Esophagus squamous epithelium (tissue), 5 donors: ENCODE measurements at places on chromosomes 7 and 10.

- DNase-seq = no peak
Measured at GRCh38 chr7:50531928-50532327, 33.3 kb downstream of the DDC start.

DNA sequence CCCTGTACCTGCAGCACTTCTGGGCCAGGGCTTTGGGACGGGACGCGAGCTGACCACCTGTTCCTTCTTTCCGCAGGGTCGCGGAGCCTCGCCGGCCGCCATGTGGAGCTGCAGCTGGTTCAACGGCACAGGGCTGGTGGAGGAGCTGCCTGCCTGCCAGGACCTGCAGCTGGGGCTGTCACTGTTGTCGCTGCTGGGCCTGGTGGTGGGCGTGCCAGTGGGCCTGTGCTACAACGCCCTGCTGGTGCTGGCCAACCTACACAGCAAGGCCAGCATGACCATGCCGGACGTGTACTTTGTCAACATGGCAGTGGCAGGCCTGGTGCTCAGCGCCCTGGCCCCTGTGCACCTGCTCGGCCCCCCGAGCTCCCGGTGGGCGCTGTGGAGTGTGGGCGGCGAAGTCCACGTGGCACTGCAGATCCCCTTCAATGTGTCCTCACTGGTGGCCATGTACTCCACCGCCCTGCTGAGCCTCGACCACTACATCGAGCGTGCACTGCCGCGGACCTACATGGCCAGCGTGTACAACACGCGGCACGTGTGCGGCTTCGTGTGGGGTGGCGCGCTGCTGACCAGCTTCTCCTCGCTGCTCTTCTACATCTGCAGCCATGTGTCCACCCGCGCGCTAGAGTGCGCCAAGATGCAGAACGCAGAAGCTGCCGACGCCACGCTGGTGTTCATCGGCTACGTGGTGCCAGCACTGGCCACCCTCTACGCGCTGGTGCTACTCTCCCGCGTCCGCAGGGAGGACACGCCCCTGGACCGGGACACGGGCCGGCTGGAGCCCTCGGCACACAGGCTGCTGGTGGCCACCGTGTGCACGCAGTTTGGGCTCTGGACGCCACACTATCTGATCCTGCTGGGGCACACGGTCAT, 13.3 kb downstream of the GPR146 start:
- DNase-seq = no peak

- DNase-seq = no peak
Measured at GRCh38 chr10:102413053-102413705, 5.4 kb downstream of the PSD start.

DNA sequence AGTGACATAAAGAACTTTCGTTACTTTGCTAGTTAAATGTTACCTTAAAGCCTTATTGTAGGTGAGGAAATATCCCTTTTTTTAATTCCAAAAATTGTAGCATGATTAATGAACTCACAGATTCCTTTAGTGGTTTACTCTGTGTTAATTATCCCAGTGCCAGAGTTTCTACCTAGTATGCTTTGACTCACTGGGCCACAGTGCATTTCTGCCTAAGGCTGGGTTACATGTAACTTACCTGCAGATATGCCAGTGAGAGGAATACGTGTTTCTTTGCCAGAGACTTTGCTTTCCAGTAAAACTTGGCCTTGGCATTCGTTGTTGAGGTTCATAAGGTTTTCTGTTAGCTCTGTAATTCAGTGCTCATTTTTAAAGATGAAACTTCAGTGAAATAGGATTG, 380.8 kb upstream of the LRGUK start:
- DNase-seq = no peak

DNA sequence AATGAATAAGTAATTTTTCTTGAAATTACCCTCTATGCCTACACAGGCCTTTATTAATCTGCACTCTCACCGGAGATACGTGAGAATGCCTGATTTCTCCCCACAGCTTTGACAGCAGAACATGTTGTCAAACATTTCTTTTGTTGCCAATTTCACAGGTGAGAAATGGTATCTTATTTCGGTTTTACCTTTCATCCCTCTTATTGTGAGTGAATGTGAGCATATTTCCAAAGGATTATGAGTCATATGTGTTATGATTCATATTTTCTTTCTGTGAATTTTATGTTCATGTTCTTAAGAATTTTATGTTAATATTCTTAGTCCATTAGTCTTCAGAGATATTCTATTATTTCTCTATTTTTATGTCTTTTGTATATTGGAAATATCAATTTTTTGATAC, 965.1 kb downstream of the CCSER2 start:
- DNase-seq = no peak

DNA sequence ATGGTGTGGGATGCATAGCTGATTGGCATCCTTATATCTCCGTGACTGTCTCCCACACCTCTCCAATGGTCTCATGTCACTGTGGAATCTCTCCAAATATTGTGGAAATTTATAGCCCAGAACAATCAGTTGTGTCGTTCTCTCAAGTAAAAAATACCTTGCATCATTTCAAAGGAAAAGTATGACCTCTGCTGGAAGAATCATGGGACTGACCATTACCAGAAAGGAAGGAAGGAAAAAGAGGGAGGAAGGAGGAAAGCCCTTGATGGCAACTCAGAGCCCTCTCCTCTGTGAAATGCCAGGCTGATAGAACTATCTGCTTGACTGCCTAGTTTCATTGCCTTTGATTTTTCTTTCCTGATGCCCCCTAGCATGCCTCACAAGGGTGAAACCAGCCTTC, 76.3 kb downstream of the FOXI2 start:
- DNase-seq = no peak

- no peak for DNase-seq
Measured at GRCh38 chr7:76206633-76207032, 4.9 kb downstream of the SRRM3 start.

DNA sequence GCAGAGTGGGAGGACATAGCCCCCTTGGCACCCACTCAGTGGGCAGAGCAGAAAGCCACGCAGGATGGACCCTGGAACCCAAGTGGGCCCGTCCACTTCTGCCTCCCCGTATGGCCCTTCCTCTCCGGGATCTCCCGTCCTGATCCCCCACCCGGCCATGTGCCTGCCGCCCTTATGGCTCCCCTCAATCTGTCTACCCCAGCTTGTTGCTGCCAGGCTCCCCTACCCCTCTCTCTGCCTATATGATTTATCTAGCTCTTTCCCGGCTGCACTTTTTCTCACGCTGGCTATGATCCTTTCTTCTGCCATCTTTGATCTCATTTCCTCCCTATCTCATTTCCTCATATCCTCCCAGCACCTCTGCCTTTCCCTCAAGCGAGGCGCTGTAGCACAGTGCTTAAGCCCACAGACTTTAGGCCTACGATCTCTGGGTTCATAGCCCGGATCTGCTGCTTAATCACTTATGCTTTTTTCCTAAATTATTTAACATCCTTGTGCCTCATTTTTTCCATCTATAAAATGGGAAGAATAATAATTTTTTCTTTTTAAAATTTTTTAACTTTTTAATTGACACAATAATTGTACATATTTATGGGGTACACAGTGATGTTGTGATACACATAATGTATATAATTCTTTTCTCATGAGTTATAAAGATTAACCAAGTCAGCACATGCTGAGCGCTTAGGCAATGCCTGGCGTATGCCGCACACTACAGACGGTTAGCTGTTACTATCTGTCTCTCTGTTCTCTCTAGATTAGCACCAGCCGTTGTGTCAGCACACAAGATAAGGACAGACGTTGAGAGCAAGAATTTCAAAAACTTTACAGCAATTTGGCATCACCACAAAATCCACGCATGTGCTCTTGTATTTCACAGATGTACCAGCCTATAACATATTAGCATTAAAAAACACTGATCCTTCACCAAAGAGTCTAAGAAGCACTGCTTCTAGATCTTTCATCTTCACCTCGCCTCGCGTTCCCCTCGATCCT, 18.1 kb downstream of the KCNH2 start:
- DNase-seq = no peak

GRCh38 chr10:22324413-22324812, 3.5 kb downstream of the BMI1 start:
- DNase-seq = no peak

GRCh38 chr7:42692621-42693020, 219.2 kb downstream of the C7orf25 start:
- DNase-seq = no peak

- no peak for DNase-seq
Measured at GRCh38 chr10:35594115-35595079, 10.7 kb upstream of the GJD4 start.

GRCh38 chr7:124246262-124246863, 213.5 kb upstream of the TMEM229A start:
- DNase-seq = no peak

GRCh38 chr7:151821806-151822540, 54.9 kb downstream of the PRKAG2 start:
- no peak for DNase-seq

- no peak for DNase-seq
Measured at GRCh38 chr7:77525231-77525630, 11.9 kb upstream of the PTPN12 start.

DNA sequence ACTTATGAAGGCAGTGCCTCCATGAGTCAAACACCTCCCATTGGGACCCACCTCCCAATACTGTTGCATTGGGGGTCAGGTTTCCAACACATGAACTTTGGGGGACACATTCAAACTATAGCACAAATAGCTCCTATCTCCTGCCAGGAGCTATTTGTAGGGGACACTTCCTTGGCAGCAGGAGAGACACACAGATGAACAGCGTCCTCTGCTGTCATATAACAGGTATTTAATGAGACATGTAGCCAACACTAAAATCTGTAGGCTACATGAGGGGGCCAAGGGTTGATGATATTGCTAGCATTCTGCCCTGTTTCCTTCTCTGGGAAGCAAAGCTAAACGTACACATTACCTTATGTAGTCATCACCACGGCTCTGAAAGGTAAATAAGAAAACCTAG, 2.6 kb upstream of the GPR26 start:
- DNase-seq = no peak

- no peak for DNase-seq
Measured at GRCh38 chr7:50119815-50120637, 27.0 kb upstream of the ZPBP start.

DNA sequence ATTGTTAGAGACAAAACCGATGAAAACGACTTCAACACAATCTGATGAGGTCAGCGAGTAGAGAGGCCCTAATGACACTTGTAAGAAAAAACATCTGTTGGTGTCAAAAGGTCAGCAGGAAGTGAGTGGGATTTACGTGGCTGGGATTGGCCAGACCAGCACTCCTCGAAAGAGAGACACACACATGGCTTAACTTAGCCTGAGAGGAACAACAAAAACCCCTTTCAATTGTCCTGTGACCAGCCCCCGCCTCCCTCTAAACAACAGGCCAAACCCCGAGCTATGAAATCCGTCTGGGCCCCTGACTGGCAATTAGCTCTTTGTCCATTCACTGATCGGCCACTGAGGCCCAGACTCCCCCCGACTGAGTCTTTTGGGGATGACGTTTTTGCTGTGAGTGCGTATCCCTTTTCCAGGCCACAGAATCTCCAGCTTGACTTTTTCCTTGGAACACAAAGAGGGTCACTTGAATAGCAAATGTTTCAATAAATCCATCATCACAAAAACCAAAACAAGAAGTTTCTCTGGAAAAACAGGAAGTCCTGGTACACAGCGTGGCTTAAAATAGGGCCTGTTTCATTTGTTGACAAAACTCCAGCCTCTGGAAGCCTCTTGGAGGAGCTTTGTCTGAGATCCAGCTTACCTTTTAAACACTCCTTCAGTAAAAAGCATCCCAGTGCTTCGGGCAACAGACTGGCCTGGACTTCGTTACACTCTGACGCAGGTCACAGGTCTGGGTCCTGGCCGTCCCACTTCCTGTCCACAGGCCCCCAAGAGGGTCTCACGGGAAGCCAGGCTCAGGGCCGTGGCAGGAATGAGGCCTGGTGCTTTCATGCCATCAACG, 103.0 kb downstream of the CTBP2 start:
- DNase-seq = no peak

DNA sequence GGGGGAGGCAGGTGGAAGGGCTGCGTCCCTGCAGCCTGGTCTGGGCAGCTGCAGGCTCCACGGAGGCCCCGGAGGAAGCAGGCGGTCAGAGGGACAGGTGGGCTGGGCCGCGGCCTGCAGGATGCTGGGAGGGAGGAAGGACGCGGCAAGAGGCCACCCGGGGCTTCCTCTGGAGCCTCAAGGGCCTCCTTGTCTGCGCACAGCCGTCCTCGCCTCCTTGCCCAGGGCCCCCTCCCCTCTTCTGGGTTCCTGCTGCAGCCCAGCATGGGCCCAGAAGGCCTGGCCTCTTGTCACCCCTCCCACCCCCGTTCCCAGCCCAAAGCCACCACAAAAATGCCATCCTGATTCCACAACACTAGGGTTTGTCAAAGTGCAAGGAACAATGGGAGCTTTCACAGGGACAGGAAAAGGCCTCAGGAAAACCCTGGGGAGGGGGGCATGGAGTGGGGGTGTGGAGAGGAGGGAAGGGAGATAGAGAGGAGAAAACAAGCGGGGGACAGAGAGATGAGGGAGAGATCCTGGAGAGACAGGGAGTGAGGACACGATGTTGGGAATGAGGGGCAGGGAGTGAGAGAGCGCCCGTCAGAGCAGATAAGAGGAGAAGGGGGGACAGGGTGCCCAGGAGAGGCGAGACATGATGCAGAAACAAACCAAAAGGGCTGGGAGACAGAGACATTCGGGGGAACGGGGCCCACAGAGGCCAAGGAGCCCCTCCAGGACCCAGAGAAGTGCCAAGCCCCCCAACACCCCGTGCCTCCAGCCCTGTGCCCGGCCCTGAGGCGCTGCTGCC, 41.8 kb downstream of the ZCCHC24 start:
- DNase-seq = no peak

- no peak for DNase-seq
Measured at GRCh38 chr7:99242682-99243081, 30.0 kb upstream of the MYH16 start.

- DNase-seq = no peak
Measured at GRCh38 chr7:1474736-1475135, 15.5 kb upstream of the MICALL2 start.

GRCh38 chr7:27895551-27895950, 155.6 kb downstream of the TAX1BP1 start:
- no peak for DNase-seq

DNA sequence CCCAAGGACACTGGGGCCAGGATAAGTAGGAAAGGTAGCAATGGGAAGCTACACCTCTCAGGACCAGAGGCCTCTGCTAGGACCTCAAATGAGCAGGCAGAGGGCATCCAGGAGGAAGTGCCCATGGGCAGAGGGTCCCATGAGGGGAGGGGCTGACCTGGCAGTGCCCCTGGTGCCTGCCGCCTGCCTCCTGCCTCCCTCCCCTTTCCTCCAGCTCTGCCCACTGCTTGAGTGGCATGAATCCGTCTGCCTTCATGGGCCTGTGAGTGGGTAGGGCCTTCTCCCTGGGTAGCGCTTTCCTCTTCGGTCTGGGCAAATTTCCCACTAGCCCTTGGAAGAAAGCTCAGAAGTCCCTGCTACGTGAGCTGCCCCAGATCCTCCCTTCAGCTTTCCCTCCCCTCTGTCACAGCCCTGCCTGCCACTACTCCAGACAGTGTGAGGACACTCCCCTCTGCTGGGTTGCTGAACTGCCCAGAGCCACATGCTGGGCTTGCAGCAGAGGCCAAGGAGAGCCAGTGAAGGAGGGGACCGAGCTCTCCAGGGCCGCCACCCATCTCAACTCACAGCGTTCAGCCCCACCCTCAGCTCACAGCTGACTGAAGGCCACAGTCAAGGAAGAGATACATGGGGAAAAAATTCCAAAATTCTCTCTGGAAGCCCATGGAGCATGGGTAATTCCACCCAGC, 141.4 kb downstream of the ARHGAP22 start:
- no peak for DNase-seq

- DNase-seq = no peak
Measured at GRCh38 chr7:106794276-106795083, 70.6 kb upstream of the PIK3CG start.
